ENCODE measurements at places on chromosomes 1 and 21.
A peak's percentile ranks its signal among the peaks of the same experiment; 100 is the strongest.

GRCh38 chr1:185014941-185015340 is 30.4 kb upstream of the RNF2 start:
- DNase-seq: no peak

DNA sequence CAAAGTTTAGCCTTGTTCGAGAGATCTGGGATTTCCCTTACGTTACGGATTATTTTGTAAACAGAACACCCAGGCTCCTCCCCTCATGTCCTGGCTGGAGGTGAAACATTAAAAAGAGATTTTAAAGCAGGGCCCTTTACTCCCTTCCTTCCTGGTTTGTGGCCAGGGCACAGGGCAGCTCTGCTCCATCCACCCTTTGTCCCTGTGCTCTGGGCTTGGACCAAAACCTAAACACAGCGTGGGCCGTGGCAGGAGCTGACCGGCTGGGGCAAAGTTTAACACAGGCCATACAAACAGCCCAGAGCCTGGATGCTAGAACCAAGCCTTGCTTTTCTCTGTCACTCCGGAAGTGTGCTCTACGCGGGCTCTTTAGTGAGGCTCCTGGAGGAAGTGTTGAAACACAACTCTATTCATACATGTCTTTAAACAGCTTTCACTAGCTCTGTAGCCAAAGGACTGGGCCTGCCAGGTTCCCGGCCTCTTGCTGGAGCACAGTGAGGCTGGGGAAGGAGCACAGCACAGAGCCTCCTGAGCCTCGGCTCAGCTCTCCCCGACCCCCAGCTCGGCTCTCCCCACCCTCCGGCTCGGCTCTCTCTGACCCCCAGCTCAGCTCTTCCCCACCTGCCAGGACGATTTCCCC is 84.7 kb downstream of the PDE9A start:
- no peak for DNase-seq

GRCh38 chr1:60036856-60037460 is 36.6 kb downstream of the C1orf87 start:
- no peak for DNase-seq

DNA sequence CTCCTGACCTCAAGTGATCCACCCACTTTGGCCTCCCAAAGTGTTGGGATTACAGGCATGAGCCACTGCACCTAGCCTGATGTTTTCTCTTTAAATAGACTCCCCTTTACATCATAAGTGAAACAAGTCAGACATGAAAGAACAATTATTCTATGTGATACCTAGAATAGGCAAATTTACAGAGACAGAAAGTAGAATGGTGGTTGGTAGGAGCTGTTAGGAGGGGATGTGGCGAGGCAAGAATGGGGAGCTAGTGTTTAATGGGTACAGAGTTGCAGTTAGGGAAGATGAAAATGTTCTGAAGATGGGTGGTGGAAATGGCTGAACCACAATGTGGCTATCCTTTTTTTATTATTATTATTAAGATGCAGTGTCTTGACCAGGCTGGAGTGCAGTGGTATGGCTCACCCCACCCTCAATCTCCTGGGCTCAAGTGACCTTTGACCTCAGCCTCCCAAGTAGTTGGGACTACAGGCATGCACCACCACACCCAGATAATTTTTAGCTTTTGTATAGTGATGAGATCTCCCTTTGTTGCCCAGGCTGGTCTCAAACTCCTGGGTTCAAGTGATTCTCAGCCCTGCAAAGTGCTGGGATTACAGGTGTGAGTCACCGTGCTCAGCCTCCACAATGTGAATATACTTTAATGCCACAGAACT is 28.4 kb downstream of the ELF3 start:
- no peak for DNase-seq

- DNase-seq: no peak
Measured at GRCh38 chr1:39214998-39215873, 10.7 kb downstream of the MACF1 start.

DNA sequence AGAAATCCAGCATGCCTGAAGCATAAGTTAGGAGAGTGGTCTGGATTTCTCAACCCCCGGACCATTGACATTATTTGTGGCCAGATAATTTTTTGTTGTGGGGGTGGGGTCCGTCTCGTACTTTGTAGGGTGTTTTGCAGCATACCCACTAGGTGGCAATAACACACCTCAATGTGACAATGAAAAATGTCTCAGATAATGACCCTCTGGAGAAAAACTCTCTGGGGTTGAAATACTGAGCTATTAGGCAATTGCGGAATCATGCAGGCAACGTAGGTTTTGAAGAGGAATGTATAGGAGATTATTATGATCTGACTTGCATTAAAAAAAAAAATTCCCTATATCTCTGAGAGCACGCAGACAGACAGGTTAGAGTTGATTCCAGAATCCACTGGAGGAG is 25.3 kb upstream of the RRP15 start:
- no peak for DNase-seq

DNA sequence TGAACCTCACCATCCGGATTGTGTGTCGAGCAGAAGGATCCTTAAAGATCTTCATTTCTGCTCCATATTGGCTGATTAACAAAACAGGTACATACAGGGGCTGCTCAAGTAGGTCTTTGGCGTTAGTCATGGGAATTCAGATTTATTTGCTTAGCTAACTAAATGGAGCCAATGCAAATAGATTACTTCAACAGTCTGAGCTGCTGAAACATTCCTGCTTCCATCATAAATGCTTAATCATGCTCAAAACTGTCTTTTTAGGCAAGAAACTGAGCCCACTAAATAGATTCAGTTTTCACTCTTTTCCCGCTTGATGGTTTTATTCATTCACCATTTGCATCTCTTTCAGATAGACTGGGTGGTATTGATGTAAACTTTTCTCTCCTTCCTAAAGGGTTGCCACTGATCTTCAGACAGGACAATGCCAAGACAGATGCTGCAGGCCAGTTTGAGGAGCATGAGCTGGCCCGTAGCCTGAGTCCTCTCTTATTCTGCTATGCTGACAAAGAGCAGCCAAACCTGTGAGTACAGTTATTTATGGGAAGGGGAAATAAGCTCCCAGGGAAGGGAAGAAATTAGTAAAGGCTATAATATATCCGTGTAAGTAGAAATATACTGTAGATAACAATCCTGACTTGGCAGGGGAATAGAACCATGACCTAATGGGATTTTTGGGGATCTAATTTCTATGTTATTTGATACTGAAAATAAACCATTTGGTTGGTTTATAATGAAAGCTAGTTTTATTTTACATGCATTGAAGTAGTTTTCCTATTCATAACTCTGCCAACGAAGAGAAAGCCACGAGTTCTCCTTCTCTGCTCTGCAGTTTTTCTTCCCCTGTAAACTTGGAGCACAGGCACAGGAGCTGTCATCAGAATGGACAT is 126.4 kb downstream of the VPS13D start:
- DNase-seq: no peak

DNA sequence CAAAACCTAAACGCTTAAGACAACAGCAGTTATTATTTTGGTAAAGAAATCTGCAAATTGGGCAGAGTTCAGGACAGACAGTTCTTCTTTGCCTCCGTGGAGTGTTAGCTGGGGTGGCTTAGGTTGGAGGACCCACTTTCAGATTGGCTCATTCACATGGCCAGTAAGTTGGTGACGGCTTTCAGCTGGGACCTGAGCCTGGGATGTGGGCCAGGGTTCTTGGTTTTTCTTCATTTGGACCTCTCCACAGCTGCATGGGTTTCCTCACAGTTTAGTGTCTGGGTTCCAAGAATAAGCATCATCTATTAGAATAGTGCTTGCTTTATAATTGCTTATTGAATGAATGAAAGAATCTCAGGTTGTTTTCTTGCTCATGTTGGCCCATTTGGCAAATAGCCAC is 72.2 kb downstream of the ATF6 start:
- DNase-seq: no peak

DNA sequence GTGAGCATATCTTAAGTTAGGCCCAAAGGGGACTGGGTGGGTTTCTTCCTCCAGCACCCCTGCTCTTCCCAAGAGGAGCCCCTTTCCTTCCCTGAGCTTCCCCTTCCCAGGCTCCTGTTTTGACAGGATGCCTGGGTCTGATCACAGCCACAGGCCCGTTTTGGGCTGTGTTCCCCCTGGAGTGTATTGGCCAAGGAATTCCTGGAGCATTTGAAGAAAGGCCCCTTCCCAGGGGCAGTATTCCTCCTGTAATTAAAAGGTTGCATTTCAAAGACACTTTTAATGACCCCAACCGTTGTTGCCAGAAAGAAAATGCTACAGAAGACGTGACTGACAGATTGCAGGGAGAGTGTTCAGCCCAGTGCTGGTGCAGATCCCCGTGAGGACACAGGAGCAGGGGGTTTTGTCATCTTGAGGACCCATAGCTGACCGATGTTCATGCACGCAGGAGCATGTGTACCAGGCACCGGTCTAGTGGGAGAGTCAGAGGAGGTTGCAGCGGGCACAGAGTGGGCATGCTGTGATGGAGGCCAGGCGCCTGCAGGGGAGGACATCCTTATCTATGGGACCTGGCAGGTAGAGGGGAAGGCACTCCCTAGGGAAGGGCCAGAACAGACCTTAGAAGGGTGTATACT is 19.3 kb upstream of the LBR start:
- no peak for DNase-seq

GRCh38 chr1:226633541-226634165 is 85.1 kb downstream of the STUM start:
- peak; percentile 75 for DNase-seq

DNA sequence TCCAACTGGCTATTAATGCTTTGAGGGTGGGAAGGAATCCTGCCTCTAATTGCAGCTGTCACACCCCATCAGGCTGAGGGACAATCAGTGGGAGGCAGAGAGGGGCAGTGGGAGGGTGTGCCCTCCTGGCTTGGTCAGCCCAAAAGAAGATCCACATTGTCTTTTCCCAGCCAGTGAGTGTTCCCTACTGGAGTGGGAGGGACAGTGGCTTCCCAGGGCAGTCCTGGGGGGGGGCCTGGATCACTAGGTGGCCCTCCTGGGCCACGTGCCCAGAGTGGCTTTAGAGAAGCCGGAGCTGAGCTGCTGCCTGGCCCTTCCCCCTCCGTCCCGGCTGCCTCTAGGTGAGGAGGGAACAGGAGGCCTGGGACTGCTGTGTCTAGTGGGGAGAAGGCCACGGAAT is 14.0 kb downstream of the INKA2 start:
- DNase-seq: no peak

GRCh38 chr1:150280138-150280707 is 2.1 kb upstream of the CIART start:
- no peak for DNase-seq

DNA sequence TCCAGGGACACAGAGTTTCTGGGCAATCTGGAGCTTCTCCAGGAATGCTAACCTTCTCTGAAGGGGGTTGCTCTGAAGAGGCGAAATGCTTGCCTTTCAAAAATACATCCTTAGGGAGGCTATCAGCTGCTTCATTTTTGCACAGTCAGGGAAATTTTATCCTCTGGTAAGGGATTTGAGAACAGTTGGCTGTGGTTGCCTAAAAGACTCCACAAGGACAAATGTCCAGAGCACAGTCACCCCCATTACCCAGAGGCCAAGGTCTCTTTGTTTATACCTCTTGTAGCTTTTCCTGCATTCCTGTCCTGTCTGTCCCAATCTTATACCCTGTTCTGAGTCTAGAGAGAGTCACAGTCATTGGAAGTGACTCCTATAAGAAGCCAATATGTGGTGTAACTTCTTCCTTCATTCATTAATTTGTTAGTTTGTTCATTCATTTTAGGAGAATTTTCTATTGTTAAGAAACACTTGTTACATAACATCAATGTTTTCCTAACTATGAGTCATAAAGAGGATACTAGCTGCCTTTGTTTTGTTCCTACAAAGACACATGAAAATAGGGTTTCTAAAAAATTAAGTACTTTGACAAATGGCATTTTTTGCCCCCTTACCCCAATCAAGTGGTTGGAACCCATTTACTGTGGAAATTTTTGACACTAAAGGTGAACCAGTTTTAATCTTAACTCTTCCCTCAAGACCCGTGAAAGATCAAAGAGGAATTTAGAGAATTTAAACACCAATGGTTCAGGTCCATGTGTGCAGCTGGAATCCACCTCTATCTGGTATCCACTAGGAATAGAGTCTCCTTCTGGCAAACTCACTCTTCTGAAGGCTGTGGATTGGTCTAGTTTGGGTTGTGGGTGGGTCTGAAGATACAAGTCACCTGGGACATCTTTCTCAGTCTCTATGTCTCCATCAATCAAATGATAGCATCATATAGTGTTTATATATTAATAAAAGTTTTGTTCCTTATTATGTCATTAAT is 47.1 kb downstream of the GPR88 start:
- no peak for DNase-seq

DNA sequence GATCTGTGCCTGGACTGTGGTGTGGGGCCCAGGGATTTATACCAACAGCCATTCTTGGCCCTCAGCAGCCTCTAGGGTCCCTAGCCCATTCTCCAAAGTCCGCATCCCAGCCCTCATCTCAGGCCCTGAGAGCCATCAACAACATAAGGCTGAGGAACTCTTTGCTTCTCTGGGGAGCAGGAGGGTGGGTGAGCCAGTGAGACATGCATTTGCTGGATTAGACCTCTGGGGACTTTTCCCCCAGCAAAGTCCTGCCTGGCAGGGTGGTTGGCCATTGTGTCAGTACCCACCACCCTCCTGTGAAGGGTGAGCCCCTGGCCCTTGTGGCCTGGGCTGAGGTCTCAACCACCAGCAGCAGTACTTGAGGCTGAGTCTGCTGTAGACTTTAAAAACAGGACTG is 24.2 kb upstream of the FAM20B start:
- DNase-seq: no peak

DNA sequence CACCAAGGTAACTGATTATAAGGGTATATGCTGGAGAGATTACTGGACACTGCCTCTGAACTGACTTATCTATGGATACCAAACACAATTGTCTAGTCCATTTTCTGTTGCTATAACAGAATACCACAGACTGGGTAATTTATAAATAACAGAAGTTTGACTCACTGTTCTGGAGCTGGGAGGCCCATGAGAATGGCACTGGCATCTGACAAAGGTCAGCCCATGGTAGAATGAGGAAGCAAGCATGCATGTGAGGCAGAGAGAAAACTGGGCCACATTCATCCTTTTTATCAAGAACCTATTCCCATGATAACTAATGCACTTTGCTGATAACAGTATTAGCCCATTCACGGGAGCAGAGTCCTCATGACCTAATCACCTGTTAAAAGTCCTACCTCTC is 37.4 kb downstream of the FCER1A start:
- DNase-seq: no peak

- DNase-seq: no peak
Measured at GRCh38 chr1:186930238-186930637, 101.5 kb downstream of the PLA2G4A start.

DNA sequence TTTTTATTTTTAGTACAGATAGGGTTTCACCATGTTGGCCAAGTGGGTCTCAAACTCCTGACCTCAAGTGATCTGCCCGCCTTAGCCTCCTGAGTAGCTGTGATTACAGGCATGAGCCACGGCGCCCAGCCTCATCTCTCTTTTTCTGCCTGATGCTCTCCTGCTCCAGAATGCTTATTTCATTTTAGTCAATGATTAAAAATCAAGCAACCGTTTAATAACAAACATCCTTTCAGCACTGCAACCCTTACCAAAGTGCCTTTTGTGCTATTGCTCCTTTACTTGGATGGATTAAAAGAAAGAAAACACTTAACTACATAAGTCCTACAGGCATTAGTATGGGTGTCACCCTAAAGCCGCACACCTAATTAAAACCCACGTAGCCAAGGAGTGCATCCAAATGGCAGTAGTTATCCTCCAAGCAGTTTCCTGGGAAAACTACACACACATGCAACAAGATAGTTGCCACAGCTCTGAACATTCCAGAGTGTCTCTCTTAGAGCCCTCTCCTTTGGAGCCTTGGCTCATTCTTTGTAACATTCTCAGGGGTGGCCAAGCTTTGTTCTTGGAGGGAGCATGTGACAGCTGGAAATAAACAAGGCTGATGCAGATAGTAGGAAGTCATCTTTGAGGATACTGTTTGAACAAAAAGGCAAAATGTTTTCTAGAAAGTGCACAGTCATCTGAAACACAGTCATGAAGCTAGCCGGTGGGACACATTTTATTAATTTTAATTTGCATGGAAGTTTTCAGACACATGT is 51.2 kb downstream of the KCNJ15 start:
- no peak for DNase-seq

Measured in NCI-H1694 (cell line).